CD4-positive, alpha-beta T cell treated with Interleukin-15 for 4 hours (primary cell): ENCODE measurements at places on chromosomes 1 and 21.
A peak's percentile ranks its signal among the peaks of the same experiment; 100 is the strongest.

GRCh38 chr1:200409203-200409760 lies 554 bp downstream of the ZNF281 start:
- DNase-seq = peak; percentile 20

DNA sequence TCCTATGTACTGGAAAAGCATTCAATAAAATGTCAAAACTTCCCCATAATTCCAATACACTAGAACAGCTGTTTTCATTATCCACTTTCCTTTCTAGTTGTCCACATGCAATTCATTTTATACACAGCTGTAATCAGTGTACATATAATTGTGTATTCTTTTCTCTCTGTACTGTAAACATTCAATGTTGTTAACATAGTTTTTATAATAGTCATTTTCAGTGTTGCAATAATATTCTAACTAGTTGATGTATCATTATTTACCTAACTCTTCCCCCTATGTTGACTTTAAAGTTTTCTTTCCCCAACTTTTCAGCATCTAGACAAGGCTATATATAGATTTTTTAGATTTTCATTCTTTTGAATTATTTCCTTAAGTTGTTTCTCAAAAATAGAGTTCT lies 44.4 kb downstream of the DIPK1A start:
- DNase-seq = no peak

- DNase-seq = no peak
Observed at GRCh38 chr1:41305576-41306363, 55.5 kb upstream of the FOXO6 start.

DNA sequence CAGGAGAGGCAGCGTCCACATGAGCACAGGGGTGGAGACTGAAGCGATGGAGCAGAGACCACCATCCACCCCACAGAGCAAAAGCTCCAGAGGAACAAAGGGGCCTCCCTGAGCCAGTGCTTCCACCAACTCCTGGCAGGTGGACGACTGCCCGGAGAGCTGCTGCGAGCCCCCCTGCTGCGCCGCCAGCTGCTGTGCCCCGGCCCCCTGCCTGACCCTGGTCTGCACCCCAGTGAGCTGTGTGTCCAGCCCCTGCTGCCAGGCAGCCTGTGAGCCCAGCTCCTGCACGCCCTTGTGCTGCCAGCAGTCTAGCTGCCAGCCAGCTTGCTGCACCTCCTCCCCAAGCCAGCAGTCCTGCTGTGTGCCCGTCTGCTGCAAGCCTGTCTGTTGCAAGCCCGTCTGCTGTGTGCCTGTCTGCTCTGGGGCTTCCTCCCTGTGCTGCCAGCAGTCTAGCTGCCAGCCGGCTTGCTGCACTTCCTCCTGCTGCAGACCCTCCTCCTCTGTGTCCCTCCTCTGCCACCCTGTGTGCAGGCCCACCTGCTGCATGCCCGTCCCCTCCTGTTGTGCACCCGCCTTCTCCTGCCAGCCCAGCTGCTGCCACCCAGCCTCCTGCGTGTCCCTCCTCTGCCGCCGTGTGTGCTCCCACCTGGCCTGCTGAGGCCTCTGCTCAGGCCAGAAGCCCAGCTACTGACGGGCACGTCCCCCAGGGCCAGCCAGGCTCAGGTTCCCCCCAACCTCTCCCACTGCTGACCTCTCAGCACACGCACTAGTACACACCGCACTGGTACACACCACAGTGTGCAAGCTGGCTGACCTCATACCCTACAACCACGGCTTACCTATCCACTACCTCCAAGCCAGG lies 5.4 kb downstream of the KRTAP10-12 start:
- no peak for DNase-seq

GRCh38 chr1:64758233-64758632 lies 13.4 kb downstream of the RAVER2 start:
- no peak for DNase-seq

GRCh38 chr1:50651476-50652263 lies 228.4 kb upstream of the DMRTA2 start:
- no peak for DNase-seq

DNA sequence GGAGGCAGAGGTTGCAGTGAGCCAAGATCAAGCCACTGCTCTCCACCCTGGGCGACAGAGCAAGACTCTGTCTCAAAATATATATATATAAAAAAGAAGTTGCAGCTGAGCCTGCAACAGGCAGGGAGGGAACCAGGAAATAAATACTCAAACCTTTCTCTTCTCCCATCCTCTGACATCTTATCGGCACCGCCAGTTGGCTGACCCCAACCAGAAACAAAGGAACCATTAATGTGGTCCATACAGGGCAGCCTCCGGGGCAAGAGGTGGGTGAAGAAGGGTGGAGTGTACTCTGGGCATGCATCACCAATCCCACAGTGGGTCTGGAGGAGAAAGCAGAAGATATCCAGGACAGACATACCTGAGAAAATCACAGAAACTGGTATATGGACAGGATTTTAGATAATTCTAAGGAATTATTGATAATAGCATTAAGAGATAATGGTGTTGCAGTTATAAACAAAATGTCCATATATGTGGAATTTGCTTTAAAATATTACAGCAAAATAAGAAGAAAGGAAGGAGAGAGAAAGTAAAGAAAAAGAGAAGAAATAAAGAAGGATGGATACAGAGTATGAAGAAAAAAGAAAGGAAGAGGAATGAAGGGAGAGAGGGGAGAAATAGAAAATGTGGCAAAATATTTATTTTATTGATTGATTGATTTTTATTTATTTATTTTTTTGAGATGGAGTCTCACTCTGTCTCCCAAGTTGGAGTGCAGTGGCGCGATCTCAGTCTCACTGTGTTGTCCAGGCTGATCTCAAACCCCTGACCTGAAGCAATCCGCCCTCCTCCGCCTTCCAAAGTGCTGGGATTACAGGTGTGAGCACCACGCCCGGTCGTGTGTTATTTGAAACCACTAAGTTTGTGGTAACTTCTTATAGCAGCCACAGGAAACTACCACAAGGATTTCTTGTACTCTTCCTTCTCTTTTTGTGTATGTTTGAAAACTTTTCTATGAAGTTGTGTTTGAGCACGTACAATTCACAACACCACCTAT lies 4.1 kb upstream of the PTAFR start:
- no peak for DNase-seq

- DNase-seq = no peak
Observed at GRCh38 chr1:65564493-65564892, 144.0 kb downstream of the LEPR start.

DNA sequence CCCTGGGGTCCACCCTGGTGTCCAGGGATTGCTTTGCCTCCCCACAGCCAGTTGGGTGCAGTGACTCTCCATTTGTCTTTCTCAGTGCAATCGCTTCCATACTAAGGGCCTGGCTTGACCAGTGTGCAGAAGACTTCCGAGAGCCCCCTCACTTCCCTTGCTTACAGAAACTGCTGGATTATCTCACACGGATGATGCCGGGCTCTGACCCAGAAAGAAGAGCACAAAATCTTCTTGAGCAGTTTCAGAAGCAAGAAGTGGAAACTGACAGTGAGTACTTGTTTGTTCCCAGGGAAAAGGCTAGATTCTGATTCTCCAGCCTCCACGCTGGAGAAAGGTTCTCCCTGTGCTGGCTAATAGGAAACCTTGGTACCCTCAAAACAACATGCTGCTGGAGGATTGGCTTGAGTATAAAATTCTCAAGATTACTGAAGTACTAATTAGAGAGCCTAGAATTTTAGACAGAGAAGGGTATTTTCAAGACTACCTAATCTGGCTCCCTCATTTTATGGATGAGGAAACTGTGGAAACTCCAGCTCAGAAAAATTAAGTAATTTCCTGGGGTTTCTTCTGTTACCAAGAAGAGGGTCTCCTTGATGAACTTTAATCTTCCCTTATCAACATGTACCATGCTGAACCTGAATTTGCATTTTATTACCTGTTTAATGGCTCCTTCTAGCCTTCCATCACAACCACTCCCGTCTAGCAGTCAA lies 75.8 kb downstream of the RGL1 start:
- DNase-seq = no peak

- DNase-seq = no peak
Observed at GRCh38 chr1:8423269-8423691, 105.4 kb downstream of the SLC45A1 start.

- no peak for DNase-seq
Observed at GRCh38 chr21:34814529-34814951, 145.7 kb downstream of the CLIC6 start.

- peak; percentile 84 for DNase-seq
Observed at GRCh38 chr1:28248273-28249012, 10.9 kb upstream of the SESN2 start.

DNA sequence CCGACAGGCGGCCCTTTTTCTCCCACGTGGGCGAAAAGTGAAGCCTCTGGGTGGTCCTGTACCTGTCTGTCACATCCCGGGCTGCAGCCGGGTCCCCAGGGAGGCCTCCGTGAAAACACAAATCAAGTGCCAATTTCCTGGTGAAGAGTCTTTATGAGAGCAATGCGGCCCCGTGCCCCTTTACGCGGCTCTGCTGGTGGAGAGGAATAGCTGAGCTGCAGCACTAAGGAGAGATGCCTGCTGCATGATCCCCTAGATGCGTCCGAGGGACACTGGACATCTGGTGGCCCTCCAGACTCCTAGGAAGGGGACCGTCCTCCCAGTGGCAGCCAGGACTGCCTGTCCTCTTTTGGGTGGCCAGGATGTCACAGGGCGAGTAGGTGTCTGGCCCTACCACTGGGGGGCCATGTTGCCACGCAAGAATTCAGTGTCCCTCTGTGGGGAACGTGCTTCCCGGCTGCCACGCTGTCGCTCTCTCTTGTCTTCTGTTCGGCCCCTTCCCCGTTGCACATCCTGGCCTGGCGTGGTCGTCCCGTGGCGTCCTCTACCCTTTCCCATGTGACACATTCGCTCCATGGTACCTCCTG lies 38.7 kb downstream of the COL18A1 start:
- peak; percentile 3 for DNase-seq

- DNase-seq = peak; percentile 40
Observed at GRCh38 chr1:117312453-117313138, 54.7 kb upstream of the MAN1A2 start.

DNA sequence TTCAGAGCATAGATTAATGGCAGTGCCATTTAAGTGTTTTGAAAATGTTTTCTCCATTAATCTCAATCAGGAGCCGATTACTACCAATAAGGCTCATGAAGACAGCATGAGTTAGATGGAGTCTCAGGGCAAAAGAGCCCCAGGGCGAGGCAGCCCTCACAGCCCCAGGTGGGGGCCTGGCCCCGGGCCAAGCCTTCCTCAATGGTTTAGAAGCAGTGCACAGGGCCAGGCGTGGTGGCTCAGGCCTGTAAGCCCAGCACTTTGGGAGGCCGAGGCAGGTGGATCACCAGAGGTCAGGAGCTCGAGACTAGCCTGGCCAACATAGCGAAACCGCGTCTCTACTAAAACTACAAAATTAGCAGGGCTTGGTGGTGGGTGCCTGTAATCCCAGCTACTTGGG lies 348.1 kb upstream of the VAMP3 start:
- no peak for DNase-seq

GRCh38 chr21:28235169-28235895 lies 757.3 kb downstream of the LTN1 start:
- DNase-seq = no peak

DNA sequence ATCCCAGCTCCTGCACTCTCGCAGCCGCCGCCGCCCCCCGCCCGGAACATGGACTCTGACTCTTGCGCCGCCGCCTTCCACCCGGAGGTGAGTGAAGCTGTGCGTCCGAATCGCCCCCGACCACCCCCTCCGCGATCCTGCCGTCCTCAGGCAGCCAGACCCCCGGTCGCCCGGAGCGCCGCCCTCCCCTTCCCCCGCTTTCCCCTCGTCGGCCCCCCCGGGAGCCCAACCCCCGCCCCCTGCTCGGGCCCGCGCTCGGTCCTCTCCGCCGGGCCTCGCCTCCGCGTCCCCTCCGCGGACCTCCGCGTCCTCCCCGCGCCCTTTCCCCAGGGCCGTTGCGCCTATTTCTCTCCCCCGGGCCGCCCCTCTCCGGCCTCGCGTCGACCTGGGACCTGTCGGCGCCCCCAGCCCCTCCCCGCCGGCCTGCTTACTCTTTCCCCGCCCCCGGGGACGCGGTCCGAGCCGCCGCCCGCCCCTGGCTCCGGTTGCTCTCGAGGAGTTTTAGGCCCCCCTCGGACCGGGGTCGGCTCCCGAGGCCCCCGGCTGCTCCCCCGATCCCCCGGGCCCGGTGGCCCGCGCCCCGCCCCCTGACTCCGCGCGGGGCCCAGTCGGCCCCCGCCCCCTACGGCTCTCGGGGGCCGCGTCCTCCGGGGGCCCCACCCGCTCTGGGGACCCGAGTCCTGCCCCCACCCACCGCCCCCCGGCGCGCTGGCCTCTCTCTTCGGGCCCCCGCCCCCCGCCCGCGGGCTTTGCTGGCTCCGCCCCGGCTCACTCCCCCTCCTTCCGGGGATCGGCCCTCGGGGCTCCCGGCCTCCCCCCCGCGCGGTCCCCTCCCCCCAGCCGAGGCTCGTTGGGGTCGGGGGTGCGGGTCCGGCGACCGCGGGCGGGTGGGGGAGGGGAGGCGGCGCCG lies 743 bp downstream of the PHF13 start:
- peak; percentile 38 for DNase-seq

GRCh38 chr1:214310777-214311690 lies 30.1 kb downstream of the SMYD2 start:
- DNase-seq = peak; percentile 10

DNA sequence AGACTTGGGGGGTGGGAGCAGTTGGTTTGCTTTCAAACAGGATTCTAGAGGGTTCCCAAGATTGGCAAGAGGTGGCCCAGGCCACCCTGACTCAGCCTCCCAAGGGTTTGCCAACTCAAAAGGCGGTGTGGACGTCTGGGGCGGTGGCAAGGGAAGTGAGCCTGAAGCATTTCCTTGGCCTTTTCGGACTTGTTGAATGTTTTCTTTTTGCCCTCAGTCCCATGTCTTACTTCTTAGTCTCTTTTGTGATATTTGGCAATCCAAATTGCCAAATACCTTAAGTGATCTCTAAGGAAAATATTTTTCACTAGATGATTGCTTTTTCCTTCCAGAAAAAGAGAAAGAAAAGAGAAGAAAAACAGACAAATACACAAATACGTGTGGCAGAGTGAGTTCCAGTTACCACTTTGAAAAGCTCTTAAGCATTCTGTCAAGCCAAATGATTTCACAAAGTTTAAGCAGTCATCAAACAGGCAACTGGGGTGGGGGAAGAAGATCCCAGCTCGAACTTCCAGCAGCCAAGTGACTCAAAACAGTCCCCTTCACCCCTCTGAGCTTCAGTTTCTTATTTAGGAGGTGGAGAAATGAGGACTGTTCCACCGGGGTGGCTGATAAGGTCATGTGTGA lies 374.6 kb upstream of the USP24 start:
- no peak for DNase-seq

DNA sequence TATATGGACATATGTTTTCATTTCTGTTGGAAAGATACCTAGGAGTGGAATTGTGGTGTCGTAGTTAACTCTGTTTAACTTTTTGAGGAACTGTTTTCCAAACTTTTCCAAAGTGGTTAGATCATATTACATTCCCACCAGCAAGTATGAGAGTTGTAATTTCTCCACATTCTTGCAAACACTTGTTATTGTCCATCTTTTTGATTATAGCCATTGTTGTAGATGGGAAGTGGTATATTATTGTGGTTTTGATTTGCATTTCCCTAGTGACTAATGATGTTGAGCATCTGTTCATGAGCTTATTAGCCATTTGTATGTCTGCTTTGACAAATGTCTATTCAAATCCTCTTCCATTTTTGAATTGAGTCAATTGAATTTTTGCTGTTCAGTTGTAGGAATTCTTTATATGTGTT lies 19.8 kb downstream of the CAMTA1 start:
- DNase-seq = no peak

- DNase-seq = no peak
Observed at GRCh38 chr21:33070744-33070997, 730 bp downstream of the OLIG1 start.

- no peak for DNase-seq
Observed at GRCh38 chr1:233190987-233191386, 104.5 kb downstream of the PCNX2 start.
